Astrocyte of the spinal cord (primary cell): ENCODE measurements at places on chromosomes 5 and 9.

GRCh38 chr5:103132684-103133083 is 12.6 kb downstream of the PPIP5K2 start:
- DNase-seq = no peak

GRCh38 chr9:111423389-111423788 is 60.8 kb downstream of the ECPAS start:
- DNase-seq = no peak

DNA sequence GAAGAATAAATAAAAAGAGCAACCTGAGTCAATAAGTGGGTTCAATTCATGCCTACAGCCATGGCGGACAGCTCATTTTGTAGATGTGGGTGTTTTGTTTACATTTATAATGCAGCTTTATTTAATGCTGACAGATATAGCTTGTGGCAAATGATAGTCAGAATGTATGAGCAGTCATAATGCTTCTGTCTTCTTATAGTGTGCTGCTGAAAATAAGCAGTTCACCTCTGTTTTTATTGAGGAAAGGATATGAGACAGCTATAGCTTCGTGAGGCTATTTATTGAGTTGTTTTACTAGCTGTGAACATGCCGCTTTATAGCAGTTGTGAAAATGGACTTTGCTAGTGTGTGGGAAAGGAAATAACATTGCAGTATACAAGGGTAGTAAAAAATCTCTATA is 147.4 kb downstream of the PBX3 start:
- DNase-seq = no peak

DNA sequence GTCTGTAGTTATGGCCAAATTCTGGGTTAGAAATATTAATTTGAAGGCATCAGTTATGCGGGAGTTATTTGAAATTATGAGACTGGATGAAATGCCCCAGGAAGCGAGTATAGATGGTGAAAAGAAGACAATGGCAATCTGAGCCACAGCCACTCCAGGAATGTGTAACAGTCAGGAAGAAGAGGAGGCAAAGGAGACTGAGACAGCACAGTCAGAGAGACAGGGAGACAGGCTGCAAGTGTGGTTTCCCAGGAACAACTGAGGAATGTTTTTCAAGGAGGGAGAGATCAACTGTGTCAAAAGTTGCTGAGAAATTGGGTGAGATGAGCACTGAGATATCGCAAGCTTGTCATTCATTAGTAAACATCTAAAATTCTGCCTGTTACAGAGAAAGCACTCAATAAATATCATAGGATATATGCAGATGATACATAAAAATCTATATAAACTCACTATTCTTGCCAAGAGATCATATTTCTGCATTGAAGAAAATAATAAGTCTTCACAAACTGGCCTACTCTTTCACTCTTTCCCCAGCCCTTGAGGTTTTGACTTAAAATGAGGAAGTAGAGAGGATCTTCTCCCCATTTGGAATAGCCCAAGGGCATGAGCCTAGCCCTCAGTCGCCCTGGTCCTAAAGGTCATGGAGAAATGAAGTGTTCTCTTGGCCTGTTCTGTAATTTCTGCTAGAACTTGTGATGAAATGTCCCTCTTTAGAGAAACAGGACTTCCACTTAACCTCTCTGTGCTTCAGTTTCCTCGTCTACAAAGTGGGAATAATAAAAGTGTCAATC is 48.5 kb upstream of the RLN1 start:
- peak; percentile 38 for DNase-seq

DNA sequence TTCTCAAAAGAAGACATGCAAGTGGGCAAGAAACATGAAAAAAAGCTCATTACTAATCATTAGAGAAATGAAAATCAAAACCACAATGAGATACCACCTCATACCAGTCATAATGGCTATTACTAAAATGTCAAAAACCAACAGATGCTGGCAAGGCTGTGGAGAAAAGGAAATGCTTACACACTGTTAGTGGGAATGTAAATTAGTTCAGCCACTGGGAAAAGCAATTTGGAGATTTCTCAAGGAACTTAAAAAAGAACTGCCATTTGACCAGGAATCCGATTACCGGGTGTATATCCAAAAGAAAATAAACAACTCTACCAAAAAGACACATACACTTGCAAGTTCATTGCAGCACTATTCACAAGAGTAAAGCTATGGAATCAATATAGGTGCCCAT is 595.4 kb upstream of the RIOK2 start:
- DNase-seq = peak; percentile 42

GRCh38 chr5:7317751-7318150 is 78.2 kb upstream of the ADCY2 start:
- DNase-seq = no peak

GRCh38 chr5:4572311-4573100 is 567.6 kb upstream of the ADAMTS16 start:
- no peak for DNase-seq

GRCh38 chr5:66608501-66608900 is 12.3 kb downstream of the MAST4 start:
- DNase-seq = no peak

- no peak for DNase-seq
These were observed 395 bp downstream of the TLN1 start for GRCh38 chr9:35731415-35732184.

- no peak for DNase-seq
These were observed 1.9 kb upstream of the SMC2 start for GRCh38 chr9:104092192-104092591.

- no peak for DNase-seq
These were observed 241.1 kb upstream of the KLF4 start for GRCh38 chr9:107730666-107731065.

GRCh38 chr5:152332716-152333460 is 72.2 kb downstream of the NMUR2 start:
- DNase-seq = no peak

DNA sequence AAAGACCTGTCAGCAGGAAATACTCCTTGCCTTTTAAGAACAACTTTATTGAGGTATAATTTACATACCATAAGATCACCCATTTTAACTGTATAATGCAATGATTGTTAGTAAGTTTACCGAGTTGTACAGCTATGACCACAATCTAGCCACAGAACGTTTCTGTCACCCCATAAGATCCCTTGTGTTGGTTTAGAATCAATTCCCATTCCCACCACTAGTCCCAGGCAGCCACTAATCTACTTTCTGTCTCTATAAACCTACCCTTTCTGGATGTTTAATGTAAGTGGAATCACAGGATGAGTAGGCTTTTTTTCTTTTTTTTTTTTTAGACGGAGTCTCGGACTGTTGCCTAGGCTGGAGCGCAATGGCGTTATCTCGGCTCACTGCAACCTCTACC is 4.4 kb downstream of the GPR107 start:
- no peak for DNase-seq

DNA sequence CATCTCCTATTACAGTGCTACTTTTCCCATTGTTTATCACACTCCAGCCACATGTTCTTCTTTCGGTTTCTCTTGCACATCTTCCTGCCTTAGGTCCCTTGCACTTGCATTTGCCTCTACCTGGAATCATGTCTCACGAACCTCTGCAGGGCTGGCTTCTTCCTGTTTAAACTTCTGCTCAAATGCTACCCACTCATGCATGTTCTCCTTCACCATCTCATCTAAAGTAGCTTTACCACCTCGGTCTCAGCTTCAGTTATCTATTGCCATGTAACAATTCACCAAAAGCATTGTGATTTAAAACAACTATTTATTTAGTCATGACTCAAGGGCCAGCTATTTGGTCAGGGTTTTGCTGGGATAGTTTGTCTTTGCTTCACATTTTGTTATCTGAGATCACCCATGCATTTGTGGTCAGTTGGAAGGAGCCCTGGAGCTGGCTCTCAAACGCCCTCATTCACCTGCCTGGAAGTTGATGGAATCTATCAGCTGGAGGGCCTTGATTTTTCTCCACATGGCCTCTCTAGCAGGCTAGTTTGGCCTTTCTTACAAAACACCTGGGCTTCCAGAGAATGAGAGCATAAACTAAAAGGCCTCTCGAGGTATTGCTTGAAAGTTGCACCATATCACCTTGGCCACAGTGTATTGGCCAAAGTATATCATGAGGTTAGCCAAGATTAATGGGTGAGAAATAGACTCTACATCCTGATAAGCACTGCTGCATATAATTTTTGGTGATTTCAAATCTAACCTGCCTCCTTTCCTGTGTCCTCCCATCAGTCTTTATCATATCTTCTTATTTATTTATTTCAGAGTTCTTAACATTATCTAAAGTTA is 21.4 kb downstream of the SPINK1 start:
- peak; percentile 31 for DNase-seq

DNA sequence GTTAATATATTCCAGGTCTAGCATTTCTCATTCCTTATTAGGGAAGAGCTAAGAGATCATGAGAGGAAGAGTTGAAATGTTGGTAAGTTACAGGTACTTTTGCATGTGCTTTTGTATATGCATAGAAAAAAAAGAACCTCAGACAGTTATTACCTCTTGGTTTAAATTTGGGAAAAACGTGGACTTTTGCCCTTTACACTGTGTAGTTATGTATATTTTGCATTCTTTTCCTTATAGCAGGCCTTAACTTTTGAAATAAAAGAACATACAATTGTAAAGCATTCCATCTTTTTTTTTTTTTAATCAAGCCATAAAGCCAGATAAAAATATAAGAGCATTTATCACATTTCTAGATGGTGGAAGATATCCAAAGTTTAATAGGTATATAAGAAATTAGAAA is 61.4 kb downstream of the RIC1 start:
- no peak for DNase-seq

GRCh38 chr9:87674565-87675299 is 51.2 kb upstream of the CTSL start:
- DNase-seq = no peak

DNA sequence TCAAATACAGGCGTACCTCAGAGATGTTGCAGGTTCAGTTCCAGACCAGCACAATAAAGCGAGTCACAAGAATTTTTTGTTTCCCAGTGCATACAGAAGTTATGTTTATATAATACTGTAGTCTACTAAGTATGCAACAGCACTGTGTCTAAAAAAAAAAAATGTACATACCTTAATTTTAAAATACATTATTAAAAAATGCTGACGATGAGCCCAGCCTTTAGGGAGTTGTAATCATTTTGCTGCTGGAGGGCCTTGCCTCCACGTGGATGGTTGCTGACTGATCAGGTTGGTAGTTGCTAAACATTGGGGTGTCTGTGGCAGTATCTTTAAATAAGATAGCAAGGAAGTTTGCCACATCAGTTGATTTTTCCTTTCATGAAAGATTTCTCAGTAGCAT is 48.3 kb downstream of the TTC1 start:
- DNase-seq = no peak

DNA sequence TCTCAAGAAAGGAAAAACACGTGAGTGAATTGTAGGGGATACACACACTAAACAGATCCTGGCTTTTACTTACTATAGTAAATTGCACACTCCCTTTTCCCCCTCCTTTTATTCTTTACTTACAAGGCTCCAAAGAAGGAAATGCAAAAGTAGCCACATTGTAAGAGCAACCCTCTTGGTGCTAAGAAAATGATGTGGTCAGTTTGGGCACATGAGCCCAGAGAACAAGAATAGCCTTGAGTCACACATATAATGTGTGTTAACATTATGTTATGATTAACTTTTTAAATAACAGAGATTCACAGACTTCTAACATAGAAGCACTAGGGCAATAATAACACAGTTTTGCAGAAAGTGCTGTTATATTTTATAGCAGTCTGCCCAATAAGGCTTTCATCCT is 48.5 kb downstream of the PCSK5 start:
- no peak for DNase-seq

- no peak for DNase-seq
These were observed 1115.5 kb downstream of the DTWD2 start for GRCh38 chr5:117872798-117873368.

GRCh38 chr5:69129413-69129812 is 35.6 kb downstream of the SLC30A5 start:
- peak; percentile 43 for DNase-seq

DNA sequence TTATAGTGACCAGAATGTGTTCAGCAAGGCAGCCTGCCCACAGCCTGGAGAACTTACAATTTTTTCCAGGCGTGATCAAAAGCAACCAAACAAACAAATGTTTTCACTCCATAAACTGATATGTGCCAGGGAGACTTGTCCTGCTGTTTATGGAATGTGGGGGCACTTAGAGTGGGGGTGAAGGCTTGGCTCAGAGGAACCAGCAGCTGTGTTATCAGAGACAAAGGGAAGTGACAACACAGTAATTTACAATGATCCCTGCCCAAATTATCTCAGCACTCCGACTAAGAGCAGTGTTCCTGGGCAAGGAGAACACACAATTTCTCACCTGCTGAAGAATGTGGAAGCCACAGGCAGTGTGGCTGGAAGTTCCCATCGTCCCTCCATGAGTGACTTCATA is 429.1 kb upstream of the IRX4 start:
- DNase-seq = no peak
